ENCODE measurements at places on chromosomes 11 and 22.

GRCh38 chr11:40683010-40683409 is 776.4 kb downstream of the LRRC4C start:
- no peak for DNase-seq

GRCh38 chr22:33116841-33117547 is 58.8 kb upstream of the SYN3 start:
- no peak for DNase-seq

- no peak for DNase-seq
Measured at GRCh38 chr11:85355921-85356320, 271.2 kb downstream of the DLG2 start.

- no peak for DNase-seq
Measured at GRCh38 chr11:68036141-68036716, 2.6 kb upstream of the TCIRG1 start.

- DNase-seq: no peak
Measured at GRCh38 chr22:42747701-42748513, 27.2 kb upstream of the A4GALT start.

DNA sequence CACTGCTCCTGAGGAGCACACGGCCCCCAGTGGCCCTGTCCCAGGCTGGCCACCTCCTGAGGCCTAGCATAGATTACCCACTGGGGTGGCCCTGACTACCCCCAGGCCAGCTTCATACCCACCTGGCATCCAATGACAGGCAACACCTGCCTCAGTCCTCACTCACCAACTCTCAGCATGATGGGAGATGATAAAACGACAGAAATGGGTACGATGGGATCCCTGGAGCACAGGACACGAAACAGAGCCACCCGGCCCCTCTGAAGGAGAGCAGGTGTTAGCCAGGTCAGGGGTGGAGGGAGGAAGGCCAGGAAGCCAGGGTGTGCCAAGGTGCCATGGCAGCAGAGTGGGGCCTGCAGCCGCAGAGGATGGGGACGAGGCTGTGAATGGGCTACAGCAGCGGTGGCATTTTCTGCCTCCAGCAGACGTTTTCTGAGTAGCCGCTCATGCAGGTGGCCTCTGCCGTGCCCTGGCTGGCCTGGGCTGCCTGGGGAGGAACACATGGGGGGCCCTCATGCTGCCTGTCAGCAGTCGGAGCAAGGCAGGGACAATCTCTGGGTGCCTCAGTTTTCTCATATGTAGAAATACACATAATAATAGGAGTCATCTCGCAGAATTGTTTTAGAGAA is 50.2 kb upstream of the FGF3 start:
- no peak for DNase-seq

DNA sequence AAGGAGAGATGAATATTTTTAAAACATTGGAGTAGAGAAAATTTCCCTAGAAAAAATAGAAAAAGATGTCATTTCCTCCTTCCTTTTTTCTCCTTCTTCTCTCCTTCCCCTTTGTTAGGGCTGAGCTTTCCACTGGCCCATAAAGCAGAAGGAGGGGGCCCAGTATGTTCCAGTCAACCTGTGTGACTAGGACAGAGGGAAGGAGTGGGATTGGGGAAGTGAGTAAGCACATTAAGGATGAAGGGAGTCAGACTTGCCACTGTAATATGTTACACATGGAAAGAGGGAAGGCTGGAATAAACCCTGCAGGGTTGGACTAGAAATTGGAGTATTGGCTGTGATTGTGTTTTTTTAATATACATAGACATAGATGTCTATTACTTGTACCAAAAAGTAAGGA is 20.1 kb upstream of the SPINDOC start:
- no peak for DNase-seq

- no peak for DNase-seq
Measured at GRCh38 chr11:10640308-10640707, 53.2 kb downstream of the IRAG1 start.

GRCh38 chr11:133618544-133618943 is 86.2 kb upstream of the OPCML start:
- no peak for DNase-seq

GRCh38 chr11:14930369-14930768 is 38.3 kb upstream of the CYP2R1 start:
- no peak for DNase-seq

DNA sequence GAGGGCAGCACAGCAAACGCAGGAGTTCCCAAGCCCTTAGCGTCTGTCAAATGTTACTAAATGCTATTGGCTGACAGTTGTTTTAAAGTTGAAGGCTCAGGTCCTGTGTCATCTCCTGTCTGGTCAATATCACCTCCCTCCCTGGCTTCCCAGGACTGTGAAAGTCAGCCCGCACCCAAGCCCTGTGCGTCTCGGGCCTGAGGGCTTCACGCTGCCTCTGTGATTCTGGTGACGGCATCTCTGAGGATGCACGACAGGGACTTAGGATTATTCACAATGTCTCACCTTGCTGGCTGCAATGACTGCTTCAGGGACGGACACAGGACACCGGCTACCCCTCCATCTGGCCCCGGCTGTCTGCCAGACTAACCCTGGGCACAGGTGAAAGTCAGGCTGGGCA is 415.3 kb downstream of the CTTN start:
- DNase-seq: no peak

DNA sequence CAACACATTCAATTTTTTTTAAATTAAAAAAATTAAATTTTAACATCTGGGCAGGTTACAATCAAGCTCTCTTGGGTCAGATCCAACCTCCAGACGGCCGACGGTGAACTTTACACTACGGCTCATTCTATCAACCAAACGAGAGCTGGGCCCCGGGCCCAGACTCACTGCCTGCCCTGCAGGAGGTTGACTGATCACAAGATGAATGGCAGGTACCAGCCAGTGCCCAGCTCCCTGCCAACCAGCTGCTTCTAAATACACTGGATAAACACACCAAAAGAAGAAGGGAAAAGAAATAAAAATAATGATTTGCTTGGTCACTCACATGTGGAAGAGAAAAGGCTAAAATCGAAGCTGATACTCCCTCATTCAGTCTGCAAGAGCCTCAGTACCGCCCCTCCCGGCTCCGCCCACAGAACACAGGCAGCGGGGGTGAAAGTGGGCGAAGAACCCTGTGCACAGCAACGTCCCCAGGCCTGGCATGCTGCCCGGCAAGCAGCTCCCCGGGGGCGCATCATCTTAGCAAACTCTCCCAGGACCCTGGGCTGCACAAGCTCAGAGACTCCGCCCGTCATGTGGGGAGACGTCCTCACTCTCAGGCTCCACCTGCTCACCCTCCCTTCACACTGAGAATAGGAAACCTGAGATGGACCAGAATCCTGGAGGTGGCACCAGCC is 303.4 kb downstream of the SHANK2 start:
- peak; percentile 91 for DNase-seq

DNA sequence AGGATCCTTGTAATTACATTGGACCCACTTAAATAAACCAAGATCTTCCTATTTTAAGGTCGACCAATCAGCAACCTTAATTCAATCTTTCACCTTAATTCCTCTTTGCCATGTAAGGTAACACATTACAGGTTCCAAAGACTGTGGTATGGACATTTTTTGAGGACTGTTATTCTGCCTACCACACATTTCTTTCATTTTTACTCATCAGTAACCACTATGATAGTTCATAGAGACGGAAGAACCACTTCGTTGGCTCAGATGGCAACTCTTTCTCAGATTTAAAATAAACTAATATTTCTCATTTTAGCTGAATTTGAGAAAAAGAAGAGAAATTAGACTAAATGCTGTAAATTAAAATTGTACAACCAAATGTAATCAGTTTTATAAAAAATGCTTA is 96.3 kb downstream of the PAX6 start:
- DNase-seq: no peak

DNA sequence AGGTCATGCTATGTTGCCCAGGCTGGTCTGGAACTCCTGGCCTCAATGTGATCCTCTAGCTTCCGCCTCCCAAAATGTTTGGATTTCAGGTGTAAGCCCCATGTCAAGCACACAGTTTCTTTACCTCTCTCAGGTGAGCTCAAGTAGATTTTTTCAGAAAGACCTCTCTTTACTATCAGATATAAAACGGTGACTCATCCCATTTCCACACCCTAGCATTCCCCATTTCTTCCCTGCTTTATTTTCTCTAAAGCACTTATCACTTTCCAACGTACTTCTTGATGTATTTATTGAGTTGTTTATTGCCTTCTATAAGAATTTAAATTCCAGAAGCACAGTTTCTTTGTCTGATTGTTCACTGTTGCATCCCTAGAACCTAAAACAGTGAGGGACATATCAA is 3.7 kb downstream of the TSG101 start:
- no peak for DNase-seq

GRCh38 chr22:43198936-43199335 is 12.0 kb upstream of the TTLL12 start:
- DNase-seq: no peak

DNA sequence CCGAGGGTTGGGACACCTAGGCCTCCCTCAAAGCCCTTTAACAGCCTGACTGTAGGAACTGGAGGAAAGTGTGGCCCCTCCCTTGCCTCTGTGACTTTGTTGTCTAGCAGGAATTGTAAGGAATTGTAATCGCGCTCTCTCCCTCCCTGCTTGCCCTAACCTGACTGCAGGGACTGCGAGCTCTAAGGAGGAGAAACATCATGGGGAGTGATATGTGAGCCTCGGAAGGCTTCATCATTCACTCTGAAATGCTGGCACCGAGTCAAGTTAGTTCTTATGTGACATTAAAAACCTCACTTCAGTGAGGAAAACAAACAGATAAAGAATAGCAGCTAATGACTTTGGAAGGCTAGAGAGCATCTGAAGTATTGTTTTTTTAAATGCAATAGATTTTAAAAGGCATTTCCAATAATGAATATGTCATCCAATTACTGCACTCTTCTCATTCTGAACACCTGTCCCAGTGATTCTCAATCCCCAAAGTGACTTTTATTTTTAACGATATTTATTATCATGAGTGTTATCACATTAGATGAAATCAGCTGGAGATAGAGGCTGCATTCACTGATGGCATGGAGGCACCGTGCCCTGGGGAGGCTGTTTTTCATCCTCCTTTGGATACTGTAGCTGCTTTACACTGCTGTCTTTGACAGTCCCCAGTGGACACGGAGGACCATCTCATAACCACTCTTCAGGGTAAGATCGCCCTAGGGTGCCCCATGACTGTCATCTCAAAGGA is 58.5 kb upstream of the NTM start:
- peak; percentile 5 for DNase-seq

DNA sequence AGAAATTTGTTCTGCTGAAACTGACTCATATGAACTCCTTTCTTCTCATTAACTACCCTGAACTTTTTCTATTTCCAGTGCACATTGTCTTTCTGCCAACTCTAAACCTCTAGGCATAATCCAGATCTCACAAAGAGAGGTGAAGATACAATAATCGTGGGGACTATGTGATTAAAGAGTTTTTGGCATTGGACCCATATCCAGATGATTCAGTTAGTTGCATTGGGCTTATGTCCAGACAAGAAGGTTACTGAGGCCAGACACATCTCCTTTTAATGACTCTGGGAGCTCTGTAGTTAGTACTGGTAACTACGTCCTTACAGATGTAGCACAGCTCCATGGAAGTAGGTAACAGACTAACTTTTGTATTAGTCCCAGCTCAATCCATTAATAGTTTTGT is 273.0 kb downstream of the CASP12 start:
- DNase-seq: no peak

- DNase-seq: no peak
Measured at GRCh38 chr11:84021291-84021690, 735.1 kb upstream of the CCDC90B start.

DNA sequence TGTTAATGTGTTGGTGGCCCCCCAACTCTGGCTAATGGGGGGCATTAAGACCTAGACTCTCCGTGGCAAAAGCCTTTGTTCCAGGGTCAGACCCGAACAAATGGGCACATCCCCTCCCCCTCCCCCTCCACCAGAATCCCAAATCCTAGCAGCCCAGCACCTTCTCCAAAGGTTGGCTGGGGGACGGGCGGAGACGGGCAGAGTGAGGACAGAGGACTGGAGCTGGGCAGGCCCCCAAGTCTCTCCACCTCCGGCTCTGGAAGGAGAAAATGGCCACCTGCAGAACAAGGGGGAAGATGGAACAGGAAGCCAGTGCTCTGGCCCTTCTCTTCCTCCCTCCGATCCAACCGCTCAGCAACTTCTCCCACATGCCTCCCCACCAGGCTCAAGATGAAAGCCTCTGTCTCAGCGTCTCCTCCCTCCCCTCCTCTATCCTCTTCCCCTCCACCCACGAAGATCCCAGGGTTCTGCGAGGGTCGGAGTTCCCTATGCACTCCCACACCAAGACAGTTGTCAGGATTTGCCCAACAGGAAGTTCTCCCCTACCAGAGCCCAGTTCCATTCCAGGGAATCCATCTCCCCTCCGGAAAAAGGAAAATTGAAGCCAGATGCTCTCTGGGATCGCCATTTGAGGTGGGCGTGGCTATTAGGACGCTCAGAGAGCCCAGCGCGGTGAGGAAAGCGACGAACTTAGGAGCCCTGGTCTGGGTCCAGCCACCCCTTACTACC is 20.1 kb downstream of the ADA2 start:
- no peak for DNase-seq

DNA sequence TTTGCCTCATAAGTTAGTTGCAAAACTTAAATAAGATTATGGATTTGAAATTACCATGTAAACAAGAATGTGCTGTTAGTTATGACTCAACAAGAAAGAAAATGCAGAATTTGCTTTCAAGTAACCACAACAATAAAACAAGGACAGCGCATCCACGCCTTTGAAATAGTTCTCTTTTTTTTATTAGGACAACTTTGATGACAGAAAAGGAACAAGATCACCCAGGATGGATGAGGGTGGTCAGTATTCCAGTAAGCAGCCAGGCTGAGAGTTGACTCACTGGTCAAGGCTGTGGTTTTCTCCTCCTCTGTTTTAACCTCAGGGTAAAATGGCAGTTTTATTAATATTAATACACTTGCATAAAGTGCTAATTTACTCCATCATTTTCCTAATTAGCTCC is 544.4 kb downstream of the OPCML start:
- no peak for DNase-seq

GRCh38 chr11:62075438-62075837 is 48.4 kb upstream of the INCENP start:
- no peak for DNase-seq
